Ascending aorta (tissue), 2 donors: ENCODE measurements at places on chromosomes 3 and 15. TPM values are rescaled to one million over a fixed set of nuclear protein-coding genes. Genes with fewer than 3 reads are reported as not detected.

DNA sequence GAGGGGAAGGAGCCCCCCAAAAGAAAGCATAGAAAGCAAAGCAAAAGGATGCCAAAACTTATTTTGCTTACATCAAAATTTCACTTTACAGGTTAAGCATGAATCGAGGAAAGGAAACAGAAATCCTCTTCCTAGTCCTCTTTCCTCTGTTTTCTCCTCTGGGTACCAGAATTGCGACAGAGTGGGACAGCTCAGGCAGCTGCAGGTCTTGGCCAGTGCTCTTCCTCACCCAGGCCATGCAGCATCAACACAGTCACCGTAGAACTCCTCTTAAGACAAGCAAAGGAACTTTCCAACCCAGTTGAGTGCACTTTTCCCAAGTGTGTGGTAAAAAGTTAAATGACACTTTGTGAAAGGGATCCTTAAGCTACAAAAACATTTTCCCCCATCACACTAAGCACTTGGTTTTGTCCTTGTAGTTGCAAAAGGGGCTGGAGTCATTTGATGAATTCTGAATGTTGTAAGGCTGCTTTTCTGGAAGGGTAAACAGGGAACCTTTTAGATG is 45.9 kb upstream of the MEX3B start:
- DNase-seq, result no peak

GRCh38 chr3:33149342-33149741 is 35.5 kb downstream of the CRTAP start:
- DNase-seq, result no peak

Gene ARHGAP11A
- total RNA-seq, result not detected

- DNase-seq, result no peak
Measured at GRCh38 chr3:52404391-52404790, 40.5 kb downstream of the SEMA3G start.
